DMS79 (cell line): ENCODE measurements at places on chromosomes 3 and 15.
A peak's percentile ranks its signal among the peaks of the same experiment; 100 is the strongest.

GRCh38 chr3:132721479-132722164, 587 bp downstream of the NPHP3 start:
- DNase-seq, result peak; percentile 43

- no peak for DNase-seq
Measured at GRCh38 chr3:178195824-178196223, 340.4 kb upstream of the KCNMB2 start.

DNA sequence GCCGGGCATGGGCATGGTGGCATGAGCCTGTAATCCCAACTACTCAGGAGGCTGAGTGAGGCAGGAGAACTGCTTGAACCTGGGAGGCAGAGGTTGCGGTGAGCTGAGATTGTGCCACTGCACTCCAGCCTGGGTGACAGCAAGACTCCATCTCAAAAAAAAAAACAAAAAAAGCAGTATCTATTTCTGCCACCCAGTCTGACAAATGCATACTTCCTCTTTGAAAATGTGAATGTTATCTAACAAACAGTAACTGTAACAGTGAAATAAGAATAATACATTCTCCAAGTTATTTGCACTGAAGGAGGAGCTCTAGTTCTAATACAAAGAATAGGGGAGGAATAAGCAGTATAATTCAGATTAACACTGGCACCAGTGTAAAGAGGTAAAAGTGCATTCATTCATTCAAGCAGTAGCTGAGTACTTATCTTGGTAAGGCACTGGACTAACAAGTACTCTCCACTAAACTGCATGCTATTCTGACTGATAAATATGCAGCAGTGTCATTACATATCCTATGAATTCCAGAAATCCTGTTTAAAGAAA, 12.9 kb downstream of the VPS13C start:
- DNase-seq, result no peak

DNA sequence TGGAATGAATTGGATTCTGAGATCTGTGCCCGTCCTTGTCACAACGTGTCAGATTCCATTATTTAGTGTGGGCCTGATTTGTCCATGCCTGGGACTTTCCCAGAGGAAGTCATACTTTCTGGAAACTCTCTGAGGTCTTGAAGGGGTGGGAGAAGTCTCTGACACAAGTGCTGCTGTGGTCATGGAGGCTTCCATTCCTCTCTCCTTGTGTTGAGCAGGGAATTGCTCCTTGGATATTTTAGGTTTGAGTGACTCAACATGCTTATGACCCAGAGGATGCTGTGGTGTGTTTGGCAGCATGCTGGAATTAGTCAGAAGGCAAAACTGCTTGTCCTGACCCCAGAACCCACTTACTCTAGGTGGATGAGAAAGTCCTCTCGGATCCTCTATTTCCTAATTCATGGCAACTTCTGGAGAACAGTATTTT, 132.1 kb downstream of the LPP start:
- DNase-seq, result no peak

GRCh38 chr3:141411251-141411771, 43.0 kb downstream of the ZBTB38 start:
- no peak for DNase-seq

GRCh38 chr3:191301017-191301416, 28.2 kb upstream of the CCDC50 start:
- no peak for DNase-seq
